ENCODE measurements at places on chromosomes 3 and 15.

- DNase-seq: no peak
These were observed 30.6 kb downstream of the FAM240A start for GRCh38 chr3:46642971-46643370.

GRCh38 chr15:94230883-94231722 lies at the start of gene MCTP2:
Gene MCTP2 (plus strand): TSS chr15:94231561. CDS start chr15:94298266, 66,705 bp downstream.
- peak; percentile 23 for DNase-seq

GRCh38 chr15:58139276-58139988 lies 1.3 kb downstream of the AQP9 start:
- no peak for DNase-seq

DNA sequence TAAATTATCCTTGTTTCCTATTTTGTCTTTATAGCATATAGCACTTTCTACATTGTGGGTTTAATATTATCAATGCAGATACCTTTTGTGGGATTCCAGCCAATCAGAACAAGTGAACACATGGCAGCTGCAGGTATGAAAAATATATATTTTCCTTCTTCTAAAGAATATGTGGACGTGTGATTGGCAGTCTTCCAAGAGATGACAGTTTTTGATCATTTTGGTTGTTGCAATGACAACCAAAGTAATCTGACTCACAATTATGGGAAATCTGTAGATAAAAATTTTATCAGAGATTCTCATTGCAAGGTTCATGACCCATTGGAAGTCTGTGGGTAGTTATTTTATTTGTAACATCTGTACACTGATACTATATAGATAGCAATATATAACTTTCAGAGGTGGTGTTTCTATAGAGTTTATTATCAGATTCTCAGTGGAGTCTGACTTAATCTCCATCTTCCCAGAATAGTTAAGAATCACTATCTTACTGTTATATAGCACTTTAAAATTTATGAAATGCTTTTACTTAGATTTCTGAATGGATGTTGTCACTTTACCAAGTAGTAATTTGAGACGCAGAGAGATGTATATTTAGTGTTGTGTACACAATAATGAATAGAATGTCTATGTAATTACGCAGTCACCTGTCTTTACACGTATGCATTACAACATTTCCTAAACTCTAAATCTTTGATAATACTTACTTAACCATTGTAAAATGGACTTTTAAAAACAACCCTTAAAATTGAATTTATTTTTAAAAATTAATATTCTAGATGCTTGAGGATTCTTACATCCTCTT lies 82.5 kb downstream of the STT3B start:
- DNase-seq: no peak

GRCh38 chr3:44987332-44987731 lies 11.3 kb downstream of the EXOSC7 start:
- no peak for DNase-seq

- no peak for DNase-seq
These were observed 532.0 kb upstream of the GBE1 start for GRCh38 chr3:82293435-82293834.

GRCh38 chr3:186976837-186977750 lies 46.8 kb downstream of the ST6GAL1 start:
- DNase-seq: no peak

DNA sequence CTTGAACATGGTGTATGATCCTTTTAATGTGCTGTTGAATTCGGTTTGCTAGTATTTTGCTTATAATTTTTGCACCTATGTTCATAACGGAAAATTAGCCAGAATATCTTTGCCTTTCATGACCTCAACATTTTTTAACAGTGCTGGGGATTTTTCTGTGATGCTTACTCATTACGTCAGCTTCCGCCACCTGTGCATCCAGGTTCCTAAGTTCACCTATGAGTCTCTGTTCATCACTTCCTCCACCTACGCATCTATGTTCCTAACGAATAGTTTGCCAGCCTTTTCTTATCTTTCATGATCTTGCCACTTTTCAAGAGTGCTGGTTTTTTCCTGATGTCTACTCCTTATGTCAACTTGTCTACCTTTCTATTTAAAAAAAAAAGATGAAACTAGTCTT lies 16.5 kb downstream of the AADACL2 start:
- no peak for DNase-seq

DNA sequence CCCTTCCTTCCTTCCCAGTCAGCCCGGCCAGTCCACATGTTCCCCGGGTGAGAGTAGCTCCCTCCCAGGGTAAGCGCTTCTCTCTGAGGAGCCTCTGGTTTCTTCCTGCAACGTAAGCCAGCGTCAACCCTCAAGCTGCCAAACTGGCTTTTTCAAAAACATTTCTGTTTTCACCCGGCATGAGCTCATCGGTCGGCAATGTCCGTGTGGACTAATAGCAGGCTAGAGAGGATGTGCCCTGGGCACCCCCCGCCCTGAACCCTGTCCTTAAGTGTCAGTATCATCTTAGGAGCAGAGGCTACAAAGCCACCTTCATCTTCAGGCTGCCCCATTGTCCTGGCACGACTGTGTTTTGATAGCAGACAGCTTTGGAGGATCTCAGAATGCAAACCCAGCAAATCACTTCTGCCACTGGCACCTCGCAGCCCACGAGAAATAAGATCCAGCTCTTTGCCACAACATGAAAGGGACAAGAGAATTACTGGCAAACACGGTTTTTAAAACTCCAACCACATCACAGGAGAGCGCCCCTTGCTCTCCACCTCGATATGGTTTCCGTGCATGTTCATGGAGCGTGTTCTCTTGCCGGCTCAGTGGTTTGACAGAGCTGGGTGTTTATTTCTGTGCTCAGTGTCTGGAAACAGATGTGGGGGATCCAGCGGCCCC lies 9.9 kb downstream of the ALDH1A3 start:
- peak; percentile 65 for DNase-seq

DNA sequence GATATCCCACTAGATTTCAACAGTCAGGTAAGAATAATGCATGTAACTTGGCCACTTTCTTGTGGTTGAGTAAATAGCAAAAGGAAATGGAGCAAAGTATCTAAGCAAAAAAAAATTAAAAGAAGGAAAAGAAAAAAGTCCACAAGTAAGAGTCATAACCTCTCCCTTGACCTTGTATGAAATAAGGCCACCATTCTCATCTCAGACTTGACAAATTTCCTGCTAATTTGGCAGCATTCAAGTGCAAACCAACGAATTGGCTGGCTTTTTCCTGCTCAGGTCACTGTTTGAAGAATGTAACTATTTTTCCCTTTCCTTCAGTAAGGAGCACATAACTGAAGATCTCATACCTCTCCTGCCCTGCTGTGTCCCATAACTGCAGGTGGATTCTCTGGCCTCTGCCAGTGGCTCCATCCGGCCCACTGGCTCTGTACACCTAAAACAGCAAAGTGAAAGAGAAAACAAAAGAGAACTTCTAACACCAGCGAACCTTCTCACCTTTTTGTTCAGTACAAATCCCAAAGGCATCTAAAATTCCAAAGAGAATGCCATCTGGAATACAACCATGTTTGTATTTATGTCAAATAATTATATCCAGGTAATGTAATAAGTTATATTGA lies 33.4 kb upstream of the RSL24D1 start:
- DNase-seq: no peak

GRCh38 chr15:63044077-63044644 lies 1.6 kb downstream of the TPM1 start:
- DNase-seq: no peak

- DNase-seq: no peak
These were observed 39.1 kb downstream of the SOX14 start for GRCh38 chr3:137803215-137803614.

DNA sequence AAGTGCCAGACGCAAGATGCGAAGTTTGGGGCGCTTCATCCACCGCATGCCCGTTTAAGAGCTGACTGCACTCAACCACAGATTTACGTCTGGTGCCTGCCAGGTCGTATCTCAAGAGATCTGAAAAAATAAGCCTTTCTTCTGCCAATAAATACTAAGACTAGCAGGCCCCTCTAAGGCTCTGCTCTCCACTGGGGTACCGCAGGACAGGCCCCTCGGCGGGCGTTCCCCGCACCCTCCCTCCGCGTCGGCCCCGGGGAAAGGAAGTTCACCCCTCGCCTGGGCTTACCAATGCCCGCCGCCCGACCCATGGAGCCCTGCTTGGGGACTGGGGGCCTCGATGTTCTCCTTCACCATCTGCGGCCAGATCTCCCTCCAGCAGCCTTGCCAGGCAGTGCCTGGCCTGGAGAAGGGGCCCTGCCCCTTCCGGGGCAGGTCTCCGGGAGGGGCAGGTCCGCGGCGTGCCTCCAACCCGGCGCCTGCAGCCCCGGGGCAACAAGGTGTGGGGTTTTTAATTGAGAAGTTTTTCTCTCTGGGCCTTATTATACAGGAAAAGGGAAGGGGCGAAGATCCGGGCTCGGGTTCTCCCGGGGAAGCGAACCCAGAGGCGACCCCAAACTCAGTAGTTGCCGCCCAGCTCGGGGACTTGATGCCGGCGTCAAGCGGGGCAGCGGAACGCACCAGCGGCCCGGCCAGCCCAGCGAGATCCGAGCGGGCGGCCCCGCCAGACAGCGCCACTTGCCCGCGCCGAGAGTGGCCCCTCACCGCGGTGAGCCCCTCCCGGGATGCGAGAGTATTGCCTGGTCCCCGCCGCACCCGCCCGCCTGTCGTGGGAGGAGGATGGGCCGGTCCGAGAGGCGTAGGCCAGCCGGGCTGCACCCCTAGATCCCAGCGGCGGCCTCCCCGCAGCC lies 735 bp downstream of the GOLGA8B start:
- no peak for DNase-seq

GRCh38 chr15:30063835-30064546 lies 18.8 kb upstream of the GOLGA8J start:
- no peak for DNase-seq

DNA sequence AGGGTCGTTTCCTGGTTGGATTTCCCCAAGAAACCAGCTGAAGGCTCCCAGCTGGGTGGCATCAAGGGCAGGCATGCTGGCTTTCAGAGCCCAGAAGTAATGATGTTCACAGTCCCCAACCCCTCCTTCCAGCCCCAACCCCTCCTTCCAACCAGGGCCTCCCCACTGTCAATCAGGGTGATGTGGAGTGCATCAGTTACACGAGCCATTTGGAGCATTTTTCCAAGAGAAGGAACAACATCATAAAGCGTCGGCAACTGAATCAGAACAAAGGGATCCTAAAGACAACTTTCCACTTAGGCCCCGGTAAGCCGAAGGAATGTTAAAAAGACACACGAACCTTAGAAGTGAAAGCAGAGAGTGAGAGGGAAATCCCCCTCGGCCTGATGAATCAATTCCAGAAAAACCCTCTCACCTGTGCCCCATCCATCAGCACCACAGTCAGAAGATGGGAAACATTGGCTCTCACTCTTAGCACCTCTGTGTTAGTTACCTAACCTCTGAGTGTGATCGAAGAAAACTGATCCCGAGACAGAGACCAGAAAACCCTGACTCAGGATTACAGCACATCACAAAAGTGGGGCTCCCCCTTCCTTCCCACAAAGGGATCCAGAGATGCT lies 101.2 kb upstream of the WNT5A start:
- DNase-seq: no peak

DNA sequence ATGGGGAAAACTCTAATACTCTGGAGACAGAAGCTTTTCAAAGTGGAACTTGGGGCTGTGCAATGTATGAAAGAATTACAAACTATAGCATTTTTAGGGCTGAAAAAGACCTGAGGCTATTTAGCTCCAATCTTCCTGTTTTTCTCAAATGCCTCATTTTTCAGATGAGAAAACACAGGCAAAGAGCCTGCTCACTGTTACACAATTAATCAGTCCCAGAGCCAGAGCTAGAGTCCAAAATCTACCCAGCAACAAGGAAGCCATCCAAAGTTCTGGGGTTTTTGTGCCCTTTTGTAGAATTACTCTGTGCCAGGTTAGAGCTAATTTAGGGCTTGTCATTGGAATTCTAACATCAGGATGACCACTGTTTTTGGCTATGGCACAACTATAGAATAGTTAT lies 45.5 kb downstream of the GPR149 start:
- no peak for DNase-seq

- no peak for DNase-seq
These were observed 400.5 kb downstream of the PTPRG start for GRCh38 chr3:61961900-61962299.

- no peak for DNase-seq
These were observed 809.7 kb downstream of the NR2F2 start for GRCh38 chr15:97140216-97140615.

- DNase-seq: no peak
These were observed 632 bp upstream of the CRELD1 start for GRCh38 chr3:9932843-9933560.

- no peak for DNase-seq
These were observed 198.1 kb downstream of the PDZRN3 start for GRCh38 chr3:73426606-73427005.

DNA sequence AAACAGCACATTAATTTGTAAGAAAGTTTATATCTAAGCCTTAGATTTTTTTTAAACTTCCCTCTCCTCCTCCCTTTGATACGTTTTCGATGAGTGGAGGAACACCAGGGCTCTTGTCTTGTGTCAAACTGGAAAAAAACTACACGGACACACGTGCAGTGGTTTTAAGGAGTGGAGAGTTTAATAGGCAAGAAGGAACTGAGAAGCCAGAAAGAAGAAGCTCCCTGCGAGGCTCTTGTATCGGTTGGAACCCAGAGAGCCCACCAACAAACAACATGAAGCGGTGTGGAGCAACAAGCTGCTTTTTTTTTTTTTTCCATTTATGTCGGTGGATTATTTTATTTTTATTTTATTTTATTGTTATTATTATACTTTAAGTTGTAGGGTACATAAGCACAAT lies 18.6 kb downstream of the NDUFB4 start:
- no peak for DNase-seq

DNA sequence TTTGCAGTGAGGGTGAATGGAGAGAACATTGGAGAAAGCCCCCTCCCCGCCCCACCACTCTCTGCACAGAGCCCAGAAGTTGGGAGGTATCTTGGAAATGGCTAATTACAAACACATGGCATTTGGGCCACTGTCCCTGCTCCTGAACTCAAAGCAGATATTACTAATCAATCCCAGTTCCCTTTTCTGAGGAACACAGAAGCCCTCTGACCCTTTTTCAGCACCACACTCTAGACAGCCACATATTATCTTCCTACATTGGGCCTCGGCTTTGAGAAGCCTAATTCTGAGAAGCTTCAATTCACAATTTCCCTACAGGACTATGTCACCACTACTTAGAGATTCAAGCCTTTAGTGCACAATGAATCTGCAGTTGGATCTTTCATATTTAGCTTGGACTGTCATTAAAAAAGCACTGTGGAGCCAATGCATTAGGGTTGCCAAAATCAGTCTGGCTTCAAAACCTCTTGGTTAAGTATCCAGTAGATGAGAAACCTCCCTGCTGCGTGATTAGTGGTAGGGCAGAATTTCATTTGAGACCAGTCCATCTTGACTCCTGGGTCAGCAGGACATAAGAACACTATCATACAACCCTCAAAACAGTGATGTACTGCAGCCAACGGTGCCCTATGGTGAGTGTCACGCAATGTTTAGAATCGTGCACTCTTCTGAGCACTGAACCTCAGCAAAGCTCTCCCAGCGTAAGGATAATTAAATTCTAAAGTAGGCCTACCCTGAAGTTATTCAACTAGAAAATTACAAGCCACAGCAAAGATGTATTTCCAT lies 26.1 kb downstream of the MGLL start:
- no peak for DNase-seq

DNA sequence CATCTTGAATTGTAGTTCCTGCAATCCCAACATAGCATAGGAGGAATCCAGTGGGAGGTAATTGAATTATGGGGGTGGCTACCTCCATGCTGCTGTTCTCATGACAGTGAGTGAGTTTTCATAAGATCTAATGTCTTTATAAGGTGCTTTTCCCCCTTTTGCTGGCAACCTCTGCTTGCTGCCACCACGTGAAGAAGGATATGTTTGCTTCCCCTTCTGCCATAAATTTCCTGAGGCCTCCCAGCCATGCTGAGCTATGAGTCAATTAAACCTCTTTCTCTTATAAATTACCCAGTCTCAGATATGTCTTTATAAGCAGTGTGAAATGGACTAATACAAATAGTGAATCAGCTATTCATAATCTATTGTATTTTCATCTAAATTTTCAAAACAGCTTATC lies 537.3 kb downstream of the EPHA3 start:
- no peak for DNase-seq

Measured in amniotic stem cell (primary cell).